GM04503 (cell line): ENCODE measurements at places on chromosomes 11 and 22.
A peak's percentile ranks its signal among the peaks of the same experiment; 100 is the strongest.

GRCh38 chr11:106101819-106102218, 24.4 kb downstream of the AASDHPPT start:
- DNase-seq: no peak

GRCh38 chr11:95496901-95497300, 265.9 kb upstream of the SESN3 start:
- no peak for DNase-seq

DNA sequence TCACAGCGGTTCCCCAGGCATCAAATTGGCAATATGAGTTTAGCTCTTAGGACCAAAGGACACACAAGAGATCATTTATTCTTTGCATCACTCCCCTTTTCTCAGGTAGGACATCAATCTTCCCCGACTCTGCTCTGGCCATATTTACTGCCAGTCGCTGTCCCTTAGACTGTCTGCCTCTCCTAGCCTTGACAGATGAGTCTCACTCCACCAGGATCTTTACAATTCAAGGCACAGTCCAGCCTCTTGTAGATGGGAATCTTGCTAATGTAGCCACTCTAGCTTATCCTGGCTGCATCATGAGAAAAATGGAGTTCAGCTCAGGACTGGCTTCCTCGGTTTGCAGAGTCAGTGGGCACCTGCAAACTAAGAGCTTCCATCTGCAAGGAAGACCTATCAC, 915.2 kb downstream of the NTM start:
- DNase-seq: no peak

DNA sequence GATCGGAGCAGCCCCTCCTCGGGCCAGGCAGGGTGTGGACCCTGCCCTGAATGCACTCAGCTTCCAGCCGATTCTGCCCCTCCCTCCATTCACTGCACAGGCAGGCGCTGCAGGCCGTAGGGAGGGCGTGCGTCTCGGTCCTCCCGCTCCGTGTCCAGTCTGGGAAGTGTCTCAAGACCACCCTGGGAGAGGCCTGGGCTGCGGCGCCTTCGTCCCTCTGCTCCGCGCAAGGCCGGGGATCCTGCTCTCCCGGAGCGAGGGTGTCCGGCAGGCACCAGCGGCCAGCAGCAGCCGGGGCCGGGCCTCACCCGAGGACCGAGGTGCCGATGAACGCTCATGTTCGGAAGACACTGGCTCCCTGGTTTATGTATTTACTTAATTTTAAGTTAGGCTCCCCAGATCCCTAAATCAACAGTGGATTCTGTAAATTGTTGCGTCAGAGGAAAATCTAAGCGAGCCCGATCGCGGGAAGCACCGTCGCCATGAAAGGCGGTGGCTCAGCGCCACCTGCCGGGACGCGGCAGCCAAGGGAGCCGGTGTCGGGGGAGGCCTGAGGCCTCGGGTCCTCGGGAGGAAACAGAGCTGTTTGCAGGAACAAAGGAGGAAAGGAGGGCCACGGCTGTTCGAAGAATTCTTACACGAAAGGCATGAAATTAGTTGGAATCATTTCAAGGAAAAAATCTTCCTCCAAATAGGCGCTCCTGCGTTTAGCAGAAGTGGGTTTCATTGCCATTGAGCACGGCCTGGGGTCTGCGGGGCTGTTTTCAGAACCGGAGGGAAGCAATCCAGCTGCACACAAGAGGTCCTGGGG, 195.3 kb downstream of the BRD1 start:
- DNase-seq: peak; percentile 3

- no peak for DNase-seq
These were observed 175.2 kb downstream of the TMEM135 start for GRCh38 chr11:87212891-87213290.

GRCh38 chr11:42239188-42239587, 779.7 kb upstream of the LRRC4C start:
- DNase-seq: peak; percentile 68

GRCh38 chr22:35257002-35257320, 332 bp upstream of the HMGXB4 start:
- DNase-seq: no peak

DNA sequence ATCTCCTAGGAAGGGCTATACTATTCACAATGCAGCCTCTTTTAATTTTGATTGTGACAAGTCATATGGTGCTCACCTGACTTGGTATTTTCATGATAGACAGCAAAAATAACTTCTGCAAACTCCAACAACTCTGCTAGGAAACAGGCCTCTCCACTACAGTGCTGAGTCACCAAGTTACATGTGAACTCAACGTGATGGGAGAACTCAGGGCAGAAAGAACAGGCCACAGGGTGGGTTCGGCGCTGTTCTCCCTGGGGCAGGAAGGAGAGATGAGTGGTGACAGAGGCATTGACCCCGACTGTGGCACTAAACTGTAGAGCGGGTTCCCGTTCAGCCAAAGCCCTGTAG, 76.6 kb upstream of the UCP3 start:
- DNase-seq: no peak

GRCh38 chr22:32476281-32477195, 1.9 kb downstream of the FBXO7 start:
- DNase-seq: no peak

GRCh38 chr11:118827118-118827517, 36.2 kb upstream of the DDX6 start:
- DNase-seq: no peak

- no peak for DNase-seq
These were observed 25.7 kb downstream of the DRICH1 start for GRCh38 chr22:23606204-23607131.

GRCh38 chr11:103988595-103988969, 47.9 kb upstream of the DDI1 start:
- DNase-seq: no peak

- DNase-seq: no peak
These were observed 377.7 kb downstream of the TENM4 start for GRCh38 chr11:79062814-79063762.

DNA sequence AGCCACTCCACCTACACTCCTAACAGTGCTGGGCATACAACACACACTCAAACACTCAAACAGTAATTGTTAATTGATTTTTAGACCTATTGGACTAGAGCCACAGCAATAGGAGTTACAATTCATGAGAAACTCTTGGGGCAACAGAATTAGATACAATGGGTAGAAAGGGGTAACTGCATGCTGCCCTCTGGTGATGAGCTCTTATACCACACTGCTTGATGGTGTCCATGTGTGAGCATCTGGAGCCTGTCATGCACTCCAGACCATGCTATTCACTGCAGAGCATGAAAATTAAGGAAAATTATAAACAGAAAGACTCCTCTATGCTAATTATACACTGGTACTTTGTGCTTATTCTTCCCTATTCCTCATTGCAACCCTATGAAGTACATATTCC, 975.5 kb upstream of the CCDC90B start:
- DNase-seq: no peak

DNA sequence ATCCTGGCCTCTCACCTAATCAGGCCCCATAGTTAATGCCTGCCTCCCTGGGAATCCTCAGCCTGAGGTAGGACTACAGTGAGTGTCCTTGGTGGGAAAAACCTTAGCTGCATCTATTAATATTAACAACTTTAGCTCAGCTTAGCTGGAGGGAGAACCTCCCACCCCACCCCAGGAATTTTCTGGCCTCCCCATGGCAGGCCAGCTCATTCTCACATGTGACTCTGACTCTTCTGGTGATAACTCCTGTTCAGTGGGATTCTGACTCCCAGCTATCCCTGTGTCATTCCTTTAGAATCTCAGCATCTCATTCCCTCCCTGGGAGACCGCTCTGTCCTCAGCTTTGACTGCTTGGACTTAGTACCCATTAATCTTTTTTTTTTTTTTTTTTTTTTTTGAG, 14.5 kb downstream of the ART5 start:
- peak; percentile 57 for DNase-seq

DNA sequence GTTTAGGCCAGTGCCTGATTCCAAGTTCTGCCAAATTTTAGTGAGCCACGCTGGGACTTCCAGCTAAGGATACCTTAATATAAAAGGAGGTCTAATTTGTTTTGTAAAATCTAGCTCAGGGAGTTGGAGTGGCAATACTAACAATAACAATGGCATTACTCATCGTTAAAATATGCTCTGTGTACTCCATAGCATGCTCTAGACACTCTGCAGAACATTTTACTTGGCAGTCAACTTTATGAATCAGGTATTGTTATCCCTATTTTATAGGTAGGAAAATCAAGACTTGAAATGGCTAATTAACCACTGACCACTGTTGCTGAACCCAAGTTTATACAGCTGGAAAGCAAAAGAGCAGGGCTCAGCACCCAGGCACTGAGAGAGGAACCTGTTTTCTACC, 485.0 kb upstream of the KIRREL3 start:
- DNase-seq: peak; percentile 1

DNA sequence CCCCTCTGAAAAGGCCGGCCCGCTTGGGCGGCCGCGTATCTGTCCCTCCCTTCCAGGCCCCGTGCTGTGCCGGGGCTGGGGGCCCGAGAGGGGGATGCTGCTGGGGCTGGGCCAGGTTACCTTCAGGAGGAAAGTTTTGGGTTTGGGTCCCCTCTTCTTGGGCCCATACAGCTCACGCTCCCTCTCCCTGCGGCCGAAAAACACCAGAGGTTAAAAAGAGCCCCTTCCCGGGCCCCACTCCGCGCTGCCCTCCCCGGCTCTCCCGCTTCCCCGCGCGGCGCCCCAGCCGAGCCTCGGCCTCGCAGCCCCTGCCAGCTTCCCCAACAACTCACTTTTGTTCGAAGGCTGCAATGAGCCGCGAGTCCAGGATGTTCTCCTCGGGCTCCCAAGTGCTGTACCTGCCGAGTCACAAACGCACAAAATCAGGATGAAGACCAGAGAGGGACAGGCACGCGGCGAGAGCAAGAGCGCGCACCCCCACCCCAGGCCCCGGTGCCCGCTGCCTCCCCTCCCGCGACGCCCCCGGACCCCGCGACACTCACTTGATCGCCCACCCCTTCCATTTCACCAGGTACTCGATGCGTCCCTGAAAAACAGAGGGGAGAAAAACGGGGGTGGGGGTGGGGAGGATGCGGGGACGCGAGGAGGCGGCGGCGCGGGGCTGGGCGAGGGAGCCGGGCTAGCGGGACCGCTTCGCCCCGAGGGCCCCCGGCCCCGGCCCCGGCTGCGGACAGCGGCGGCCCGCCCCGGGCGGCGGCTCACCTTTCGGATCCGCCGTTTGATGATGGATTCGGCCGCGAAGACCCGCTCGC, 450 bp downstream of the CBX6 start:
- DNase-seq: no peak

DNA sequence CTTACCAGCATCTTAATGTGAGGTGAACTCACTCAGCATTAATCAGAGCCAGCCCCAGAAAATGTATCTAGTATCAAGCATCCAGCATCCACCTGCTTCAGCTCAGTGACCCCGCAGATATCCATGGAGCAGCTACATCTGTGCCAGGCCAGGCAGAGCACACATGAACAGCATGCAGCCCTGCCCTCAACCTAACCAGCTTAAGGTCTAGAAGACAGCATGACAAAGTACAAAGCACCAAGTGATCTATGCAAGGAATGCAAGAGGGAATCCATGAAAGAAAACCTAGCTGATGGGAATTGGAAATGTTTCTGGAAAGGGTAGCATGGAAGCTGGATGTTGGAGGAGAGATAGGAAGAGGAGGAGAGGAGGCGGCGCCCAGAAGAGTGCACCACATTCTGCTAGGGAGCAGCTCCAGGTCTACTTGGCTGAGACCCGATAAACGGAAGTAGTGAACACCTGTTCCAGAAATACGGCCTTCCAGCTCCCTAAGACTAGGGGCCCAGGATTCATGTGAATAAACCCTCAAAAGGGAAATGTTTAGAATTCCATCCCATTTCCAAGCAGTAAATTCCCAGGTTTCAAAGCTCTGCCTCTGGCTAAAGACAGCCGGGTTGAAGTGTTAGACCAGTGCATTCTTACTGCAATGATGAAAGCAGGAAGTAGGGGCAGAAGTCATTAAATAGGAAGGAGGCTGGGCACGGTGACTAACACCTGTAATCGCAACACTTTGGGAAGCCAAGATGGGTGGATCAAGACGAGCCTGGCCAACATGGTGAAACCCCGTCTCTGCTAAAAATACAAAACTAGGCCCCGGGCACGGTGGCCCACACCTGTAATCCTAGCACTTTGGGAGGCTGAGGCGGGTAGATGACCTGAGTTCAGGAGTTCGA, 23.5 kb upstream of the L3MBTL2 start:
- DNase-seq: peak; percentile 60
